Stimulated activated CD8-positive, alpha-beta memory T cell treated with anti-CD3 and anti-CD28 coated beads, Interleukin-2, amount 100 ng/mL, for 1 hour (primary cell): ENCODE measurements at places on chromosomes 7 and 10.

- no peak for DNase-seq
Observed at GRCh38 chr10:21475393-21475792, 50.1 kb downstream of the SKIDA1 start.

GRCh38 chr7:142711746-142712616, 37.3 kb upstream of the PRSS1 start:
- no peak for DNase-seq

DNA sequence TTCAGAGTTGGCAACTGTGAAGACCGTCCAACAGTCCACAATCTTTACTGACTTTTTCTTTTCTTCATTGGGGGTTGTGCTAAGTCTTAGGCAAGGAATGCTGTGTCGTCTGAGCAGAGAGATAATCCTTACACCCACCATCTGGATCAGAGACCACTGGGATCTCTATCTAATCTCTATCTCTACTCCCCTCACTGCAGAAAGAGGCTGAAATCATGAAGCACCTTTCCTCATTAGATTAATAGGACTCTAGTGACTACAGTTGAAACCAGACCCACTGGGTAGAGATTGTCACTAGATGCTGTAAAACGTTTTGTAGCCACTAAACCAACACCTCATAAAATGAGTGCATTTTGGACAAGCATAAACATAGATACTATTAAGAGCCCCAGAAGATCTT, 387.4 kb upstream of the CELF2 start:
- no peak for DNase-seq

GRCh38 chr10:69508738-69509340, 57.6 kb downstream of the TSPAN15 start:
- DNase-seq: no peak

DNA sequence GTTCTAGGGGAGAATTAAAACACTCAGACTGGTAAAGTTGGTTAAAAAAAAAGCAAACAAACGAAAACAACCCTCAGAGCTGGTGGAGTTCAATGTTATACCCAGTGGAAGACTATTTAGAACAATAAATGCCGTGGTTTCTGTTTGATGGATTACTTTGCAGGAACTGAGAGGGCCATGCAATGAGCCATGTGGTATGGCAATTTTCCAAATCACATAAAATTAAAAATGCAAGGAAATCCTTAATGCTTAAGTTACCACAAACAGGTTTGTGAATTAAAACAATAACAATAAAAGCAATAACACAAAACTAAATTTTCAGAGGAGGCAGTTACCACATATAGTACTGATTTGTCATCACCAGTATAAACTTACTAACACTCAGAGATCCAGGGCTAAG, 96.9 kb downstream of the RTKN2 start:
- DNase-seq: no peak
